ENCODE measurements at places on chromosomes 1 and 21. TPM values are rescaled to one million over a fixed set of nuclear protein-coding genes. Genes with fewer than 3 reads are reported as not detected.
A peak's percentile ranks its signal among the peaks of the same experiment; 100 is the strongest.

GRCh38 chr1:156115514-156116374 is 1.2 kb downstream of the LMNA start:
- no peak for DNase-seq

DNA sequence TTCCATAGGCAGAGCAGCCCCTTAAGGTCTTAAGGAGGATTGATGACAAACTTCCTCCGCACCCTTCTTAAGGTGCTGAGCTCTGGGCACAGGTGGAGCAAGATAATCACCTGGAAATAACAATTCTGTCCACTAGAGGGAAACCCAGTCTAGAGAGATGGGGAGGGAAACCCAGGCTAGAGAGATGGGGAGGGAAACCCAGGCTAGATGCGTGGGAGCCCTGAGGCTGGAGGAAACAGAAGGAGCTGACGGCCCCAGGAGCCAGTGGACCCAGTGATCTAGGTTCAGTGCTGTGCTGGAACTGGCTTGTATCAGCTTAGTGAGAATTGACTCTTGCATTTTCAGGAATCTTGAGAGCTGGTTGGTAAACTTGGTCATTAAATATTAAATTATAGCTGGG is 17.8 kb upstream of the MYCL start:
- DNase-seq: peak; percentile 30

GRCh38 chr1:15329104-15329820 is 80.4 kb upstream of the EFHD2 start:
- DNase-seq: no peak

- DNase-seq: no peak
Measured at GRCh38 chr1:30969903-30970302, 61.3 kb upstream of the SDC3 start.

Gene A3GALT2
- total RNA-seq: not detected

Gene PGLYRP3
- not detected for total RNA-seq
